Suppressor macrophage treated with lipopolysaccharide for 4 hours (primary cell): ENCODE measurements at places on chromosomes 3 and 15.

DNA sequence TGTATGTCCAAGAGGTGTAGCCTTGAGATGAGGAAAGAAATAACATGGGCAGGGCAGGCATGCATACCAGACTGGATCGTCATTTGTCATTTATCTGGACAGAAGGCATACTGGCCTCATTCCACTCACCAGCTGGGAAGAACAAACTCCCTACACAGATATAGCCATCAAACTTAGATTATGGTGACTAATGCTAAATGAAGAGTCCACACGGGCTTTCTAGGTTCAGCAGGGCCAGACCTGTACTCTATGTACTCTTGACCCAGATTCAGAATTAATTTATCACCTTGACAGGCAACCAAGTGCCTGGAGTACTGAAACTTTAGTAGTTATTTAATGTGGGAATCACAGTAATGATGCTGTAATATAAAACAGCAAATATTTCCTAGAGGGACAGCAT, 164.3 kb upstream of the IL12A start:
- DNase-seq, result no peak

DNA sequence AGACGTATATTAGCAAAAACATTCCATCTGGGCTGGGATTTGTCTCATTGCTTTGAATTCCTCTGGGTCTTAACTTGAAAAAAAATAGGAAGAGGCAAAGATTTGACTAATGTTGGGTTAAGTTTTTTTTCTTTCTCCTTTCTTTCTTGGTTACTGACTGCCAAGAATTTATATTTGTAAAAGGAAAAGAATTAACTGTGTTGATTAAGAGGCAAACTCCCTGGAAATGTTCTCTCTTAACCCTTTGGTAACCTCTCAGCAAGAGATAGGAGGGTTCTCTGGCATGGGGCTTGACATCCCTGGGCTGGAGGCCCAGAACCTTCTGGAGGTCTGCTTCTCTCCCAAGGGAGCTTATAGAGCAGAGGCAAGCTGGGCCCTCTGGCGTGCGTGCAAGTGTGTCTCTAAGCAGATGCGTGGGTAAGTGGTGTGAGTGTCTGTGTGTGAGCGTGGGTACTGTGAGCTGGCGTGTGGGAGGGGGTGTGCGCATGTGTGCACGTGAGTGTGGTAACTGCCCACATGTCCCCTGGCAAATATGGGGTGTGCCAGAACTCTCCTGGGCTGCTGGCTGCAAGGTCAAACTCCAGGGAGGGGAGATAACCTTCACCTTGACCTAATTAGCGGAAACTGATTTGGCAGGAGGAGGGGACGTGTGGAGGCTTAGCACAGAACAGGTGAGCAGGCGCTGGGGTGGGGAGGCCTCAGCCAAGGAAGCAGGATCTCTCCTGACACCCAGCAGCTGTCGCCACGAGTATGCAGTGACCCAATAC, 49.4 kb upstream of the MAGEF1 start:
- DNase-seq, result no peak

DNA sequence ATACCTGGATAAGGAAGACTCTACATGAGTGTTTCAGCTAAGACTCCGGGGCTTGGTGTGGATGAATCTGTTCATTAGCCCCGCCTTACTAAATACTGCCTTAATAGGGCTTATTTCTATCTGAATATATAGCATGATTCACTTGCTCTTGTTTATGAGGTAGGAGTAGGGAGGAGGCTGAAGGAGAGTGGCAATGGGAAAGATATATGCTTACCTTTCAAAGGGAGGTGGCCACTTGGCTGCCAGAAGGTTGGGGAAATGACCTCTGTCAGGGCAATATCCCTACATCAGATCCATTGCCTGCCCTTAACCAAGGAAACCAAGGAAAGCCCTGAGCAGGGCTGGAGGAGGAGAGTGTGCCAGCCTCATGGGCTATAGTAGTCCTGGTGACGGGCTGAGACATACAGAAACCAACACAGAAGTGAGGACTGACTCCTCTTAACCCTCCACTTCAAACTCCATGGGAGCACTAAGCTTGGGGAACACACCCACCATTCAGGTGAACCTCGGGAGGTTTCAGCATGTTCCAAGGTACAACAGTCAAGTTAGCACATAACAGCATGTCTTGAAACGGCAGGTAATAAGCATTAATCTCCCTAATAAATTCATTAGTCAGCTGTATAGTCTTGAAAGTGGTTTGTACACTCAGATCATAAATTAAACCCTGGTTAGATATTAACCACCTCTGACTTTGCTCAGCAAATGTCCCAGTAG, 80.1 kb downstream of the EOMES start:
- no peak for DNase-seq

- no peak for DNase-seq
Observed at GRCh38 chr15:64634027-64634426, 141.4 kb downstream of the RBPMS2 start.

GRCh38 chr3:101637451-101637850, 39.5 kb downstream of the ZBTB11 start:
- no peak for DNase-seq

DNA sequence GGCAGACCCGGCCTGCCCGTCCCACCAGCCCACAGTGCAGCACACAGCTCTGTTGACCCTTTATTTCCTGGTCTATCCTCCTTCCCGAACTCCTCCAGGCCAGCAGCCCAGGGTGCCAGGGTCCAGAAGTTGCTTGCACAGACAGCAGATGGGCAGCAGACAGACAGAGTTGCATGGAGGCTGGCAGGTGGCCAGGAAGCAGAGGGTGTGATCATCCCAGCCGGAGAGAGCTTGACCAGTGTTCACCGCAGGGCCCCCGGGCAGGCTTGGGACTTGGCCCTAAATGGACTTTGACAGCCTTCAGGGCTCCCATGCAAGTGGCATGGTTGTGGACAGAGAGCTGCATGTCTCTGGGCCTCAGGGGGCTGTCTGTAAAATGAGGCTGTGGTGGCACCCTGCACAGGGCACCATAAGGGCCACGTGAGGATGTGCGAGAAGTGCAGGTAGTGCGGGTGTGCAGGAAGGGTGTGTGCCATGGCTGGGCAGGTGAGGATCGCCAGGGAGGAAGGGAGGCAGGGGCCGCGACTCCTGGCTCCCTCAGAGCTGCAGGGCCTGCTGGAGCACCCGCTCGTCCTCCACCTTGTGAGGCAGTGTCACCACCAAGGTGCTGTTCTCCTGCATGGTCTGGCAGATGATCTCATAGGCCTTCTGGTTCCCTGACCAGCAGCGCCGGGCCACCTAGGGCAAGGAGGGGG, 6.3 kb upstream of the ZXDC start:
- DNase-seq, result no peak

DNA sequence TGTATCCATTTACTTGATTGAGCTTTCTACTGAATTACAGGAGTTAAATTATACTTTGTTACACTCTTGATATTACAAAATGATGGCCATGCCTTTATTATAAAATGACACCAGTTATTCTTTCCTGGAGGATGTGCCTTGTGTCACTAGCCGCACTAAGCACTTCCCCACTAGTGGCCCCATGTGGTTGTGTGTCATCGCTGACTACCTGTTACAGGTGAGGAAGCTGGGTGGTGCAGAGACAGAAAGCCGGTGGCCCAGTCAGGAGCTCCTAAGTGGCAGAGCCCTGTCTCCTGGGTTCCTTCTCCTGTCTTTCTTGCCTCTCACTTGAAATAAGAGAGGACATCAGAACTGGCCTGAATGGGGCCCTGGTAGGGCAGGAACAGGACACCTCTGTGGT, 96.8 kb downstream of the IGF1R start:
- no peak for DNase-seq

DNA sequence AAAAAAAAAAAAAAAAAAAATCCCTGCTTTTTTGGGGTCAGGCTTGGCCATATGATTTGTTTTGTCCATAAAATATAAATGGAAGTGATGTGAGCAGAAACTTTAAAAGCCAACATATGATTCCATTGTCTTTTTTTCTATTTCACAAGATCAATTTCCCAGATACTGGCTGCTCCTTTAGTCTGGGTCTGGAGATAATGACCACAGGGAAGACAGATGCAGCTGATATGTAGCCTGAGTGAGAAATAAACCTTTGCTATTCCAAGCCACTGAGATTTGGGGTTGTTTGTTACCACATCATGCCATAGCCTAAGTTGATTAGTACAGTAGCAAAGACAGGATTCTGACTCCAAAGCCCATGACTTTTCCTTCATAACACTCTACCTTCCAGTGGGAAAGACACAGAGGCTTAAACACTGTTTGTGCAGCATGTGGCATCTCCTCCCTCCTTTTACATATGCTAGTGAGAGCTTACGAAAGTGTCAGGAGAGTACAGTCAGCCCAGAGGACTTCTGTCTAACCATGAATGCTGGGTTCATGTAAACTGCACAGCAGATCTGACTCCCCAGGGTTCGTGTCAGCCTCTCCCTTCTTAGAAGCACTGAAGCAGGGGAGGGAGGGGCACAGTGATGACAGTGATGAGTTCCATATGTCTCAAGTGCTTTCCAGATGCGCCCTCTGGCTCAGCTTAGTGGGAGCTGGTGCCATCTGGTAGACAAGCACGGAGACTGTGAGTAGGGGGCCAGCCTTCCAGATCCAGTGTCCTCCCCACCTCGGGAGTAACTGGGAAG, 36.7 kb upstream of the SLC7A14 start:
- no peak for DNase-seq
